ENCODE measurements at places on chromosomes 1 and 21.

GRCh38 chr1:6474815-6475282 lies 8.9 kb upstream of the TNFRSF25 start:
- DNase-seq = no peak

GRCh38 chr1:223711747-223712193 lies 569 bp upstream of the CAPN2 start:
- DNase-seq = no peak

- DNase-seq = no peak
These were observed 18.3 kb downstream of the SGIP1 start for GRCh38 chr1:66552287-66552686.

GRCh38 chr1:43577655-43578542 lies 47.2 kb downstream of the PTPRF start:
- no peak for DNase-seq

DNA sequence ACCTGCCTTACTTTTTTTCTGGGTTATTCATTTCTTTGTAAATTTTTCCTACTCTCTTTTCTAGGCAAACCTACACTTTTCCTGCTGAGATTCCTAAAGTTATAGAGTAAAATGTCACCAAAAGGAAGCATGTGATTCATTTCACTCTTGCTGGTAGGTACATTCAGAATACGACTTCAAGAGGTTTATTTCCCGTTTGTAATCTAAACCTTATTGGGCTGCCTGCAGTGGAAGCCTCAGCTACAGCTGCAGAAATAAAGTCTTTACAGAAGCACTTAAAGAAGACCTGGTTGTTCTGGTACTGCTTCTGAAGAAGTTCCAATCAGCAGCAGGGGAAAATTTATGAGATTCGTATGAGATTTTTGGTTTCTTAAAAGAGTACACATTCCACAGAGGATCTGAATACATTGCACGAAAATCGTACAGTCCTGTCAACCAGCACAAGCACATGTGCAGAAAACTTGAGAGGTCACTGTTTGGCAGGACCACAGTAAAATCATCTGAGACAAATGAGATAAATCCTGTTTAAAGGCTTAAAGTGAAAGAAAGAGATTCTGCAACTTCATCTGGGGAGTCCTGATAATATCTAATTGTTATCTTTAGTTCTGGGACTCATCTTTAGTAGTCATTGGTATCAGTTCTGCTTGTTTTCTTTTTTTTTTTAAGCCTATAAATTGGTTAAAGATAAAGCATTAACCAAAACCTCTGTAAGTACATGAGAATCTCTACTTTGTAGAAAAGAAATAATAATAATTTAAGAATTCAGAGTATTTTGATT lies 109.9 kb upstream of the ADGRL2 start:
- DNase-seq = no peak

GRCh38 chr1:223737342-223737741 lies 25.0 kb downstream of the CAPN2 start:
- DNase-seq = no peak

GRCh38 chr1:147077936-147078605 lies 94.2 kb downstream of the PRKAB2 start:
- DNase-seq = no peak

GRCh38 chr1:24905979-24906720 lies 23.9 kb downstream of the RUNX3 start:
- DNase-seq = no peak

- no peak for DNase-seq
These were observed 163.2 kb upstream of the HMCN1 start for GRCh38 chr1:185570962-185571361.

DNA sequence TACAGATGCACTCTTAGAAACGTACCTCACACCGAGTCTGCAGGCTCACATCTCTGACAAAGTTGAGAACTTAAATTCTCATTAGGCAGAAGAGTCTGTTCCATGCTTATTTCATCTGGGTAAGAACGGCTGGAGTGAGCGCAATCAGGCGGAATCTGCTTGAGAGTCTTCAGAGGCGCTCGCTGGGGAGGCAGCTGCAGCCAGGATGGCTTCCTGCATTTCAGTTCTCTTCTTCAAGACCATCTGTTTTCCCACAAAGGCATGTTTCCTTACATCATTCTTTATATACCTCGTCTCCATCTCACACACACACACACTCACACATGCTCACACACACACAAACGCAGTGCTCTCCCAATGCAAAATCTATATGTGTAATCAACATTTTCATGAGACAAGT lies 497.1 kb downstream of the AJAP1 start:
- DNase-seq = no peak
